ENCODE measurements at places on chromosomes 1 and 21. TPM values are rescaled to one million over a fixed set of nuclear protein-coding genes. Genes with fewer than 3 reads are reported as not detected.
A peak's percentile ranks its signal among the peaks of the same experiment; 100 is the strongest.

Gene CELF3
- not detected for polyA plus RNA-seq

- no peak for DNase-seq
Observed at GRCh38 chr21:33317145-33317544, 7.6 kb upstream of the IFNAR1 start.

- DNase-seq: no peak
Observed at GRCh38 chr1:195105281-195105680, 1503.0 kb downstream of the KCNT2 start.

- no peak for DNase-seq
Observed at GRCh38 chr1:91857557-91858239, 28.3 kb downstream of the TGFBR3 start.

DNA sequence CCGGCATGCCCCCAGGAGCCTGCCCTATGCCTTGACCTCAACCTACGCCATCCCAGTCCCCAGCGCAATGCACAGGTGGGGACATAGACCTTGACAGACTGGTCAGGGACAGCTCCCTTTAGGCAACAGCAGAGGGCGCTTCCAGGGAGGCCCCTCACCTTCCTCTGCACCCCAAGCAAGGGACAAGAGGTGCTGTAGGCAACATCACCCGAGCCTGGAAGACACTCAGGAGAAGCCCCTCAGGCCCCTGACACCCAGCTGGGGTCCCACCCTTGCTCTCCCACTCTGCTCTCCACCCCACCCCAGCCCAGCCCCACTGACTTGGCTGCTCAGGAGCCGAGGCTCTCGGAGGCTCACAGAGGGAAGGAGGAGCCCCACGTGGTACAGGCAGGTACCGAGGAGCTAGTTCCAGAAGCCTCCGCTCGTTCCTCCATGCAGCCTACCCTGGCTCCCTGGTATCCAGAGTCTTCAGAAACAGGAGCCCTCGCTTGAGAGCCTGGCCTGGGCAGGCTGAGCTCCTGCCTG, 2.4 kb upstream of the WNT3A start:
- peak; percentile 62 for DNase-seq

Gene LHX8
- polyA plus RNA-seq: 3.3 TPM
